ENCODE measurements at places on chromosomes 12 and 14. TPM values are rescaled to one million over a fixed set of nuclear protein-coding genes. Genes with fewer than 3 reads are reported as not detected.

The FAM90A1 gene
- total RNA-seq: 0.43 TPM

The ST8SIA1 gene
- total RNA-seq: 9.5 TPM

The KLRG1 gene
- 4.4 TPM for total RNA-seq

The HNF1A gene
- total RNA-seq: not detected

The PMCH gene
- total RNA-seq: not detected

The GALNT16 gene
- not detected for total RNA-seq

The TOMM20L gene
- total RNA-seq: not detected

The MAP1LC3B2 gene
- 0.78 TPM for total RNA-seq

The RIPK3 gene
- 11.0 TPM for total RNA-seq

DNA sequence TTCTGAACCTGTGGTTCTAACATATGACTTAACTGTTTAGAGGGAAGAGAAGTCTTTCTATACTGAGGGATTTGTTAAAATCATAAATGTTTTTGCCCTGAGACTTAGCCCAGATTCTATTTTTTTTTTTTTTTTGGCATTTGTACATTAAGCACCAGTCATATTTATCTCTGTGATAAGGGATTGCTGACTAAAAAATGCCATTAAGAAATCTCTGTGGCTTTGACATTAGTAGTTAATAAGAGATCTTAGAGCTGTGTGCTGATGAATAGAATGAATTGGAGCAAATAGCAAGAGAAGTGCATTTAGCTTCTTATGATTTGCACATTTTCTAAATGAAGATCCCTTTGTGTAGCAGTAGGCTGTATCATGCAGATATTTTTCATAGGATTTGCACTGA lies 32.5 kb downstream of the NFYB start:
- DNase-seq: no peak

DNA sequence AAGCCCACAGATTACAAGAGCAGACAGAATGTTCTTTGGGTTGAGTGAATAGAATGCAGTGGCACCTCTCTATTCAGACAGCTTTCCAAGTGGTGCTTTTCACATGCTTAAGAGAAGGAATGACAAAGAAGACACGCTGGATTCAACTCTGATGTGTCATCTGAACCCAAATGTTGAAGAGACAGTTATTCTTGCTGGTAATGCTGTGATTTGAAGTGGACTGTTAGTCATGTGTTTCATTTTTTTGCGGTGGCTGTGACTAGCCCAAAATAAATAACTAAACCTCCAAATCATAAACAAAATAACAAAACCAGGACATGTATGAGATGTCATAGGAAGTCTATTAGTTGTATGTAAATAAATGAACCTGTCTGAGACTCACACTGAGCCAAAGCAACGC lies 391.8 kb upstream of the PRICKLE1 start:
- no peak for DNase-seq

- peak; percentile 92 for DNase-seq
Observed at GRCh38 chr12:110403146-110403975, at the start of gene ANAPC7. TSS of gene ANAPC7 (minus strand) at chr12:110403708. CDS start at chr12:110403627, 81 bp downstream.

- DNase-seq: no peak
Observed at GRCh38 chr12:88994971-88995370, 357.3 kb downstream of the DUSP6 start.

- DNase-seq: no peak
Observed at GRCh38 chr12:47184813-47185212, 105.1 kb upstream of the AMIGO2 start.

GRCh38 chr12:124004233-124004875 lies 31.3 kb downstream of the ZNF664 start:
- no peak for DNase-seq

- no peak for DNase-seq
Observed at GRCh38 chr12:12518919-12519318, 43.7 kb downstream of the DUSP16 start.

DNA sequence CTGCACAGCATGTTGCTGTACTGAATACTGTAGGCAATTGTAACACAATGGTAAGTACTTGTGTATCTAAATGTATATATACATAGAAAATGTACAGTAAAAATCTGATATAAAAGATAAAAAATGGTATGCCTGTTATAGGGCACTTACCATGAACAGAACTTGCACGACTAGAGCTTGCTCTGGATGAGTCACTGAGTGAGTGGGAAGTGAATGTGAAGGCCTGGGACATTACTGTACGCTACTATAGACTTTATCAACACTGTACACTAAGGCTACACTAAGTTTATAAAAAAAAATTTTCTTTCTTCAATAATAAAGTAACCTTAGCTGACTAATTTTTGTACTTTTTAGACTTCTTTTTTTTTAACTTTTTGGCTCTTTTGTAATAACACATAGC lies 24.2 kb upstream of the NEDD1 start:
- no peak for DNase-seq

GRCh38 chr14:101315802-101316296 lies 245.4 kb upstream of the DIO3 start:
- DNase-seq: no peak

DNA sequence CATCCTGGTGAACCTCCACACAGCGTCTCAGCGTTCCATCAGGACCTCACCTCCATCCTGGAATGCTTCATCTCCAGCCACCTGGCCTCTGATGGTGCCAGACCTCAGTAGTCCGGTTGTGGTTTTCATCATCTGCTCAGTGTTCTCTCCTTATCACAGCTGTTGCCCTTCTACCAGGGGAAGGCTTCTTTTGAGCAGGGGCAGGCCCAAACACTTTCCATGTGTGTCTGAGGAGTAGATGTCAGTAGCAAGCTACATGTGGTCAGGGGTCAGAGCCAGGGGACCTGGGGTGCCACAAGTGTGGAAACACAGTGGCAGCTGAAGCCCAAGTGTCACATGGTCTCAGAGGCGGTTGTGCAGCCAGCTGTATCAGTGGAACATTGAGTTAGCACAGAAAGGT lies 30.2 kb upstream of the FGD4 start:
- DNase-seq: no peak

DNA sequence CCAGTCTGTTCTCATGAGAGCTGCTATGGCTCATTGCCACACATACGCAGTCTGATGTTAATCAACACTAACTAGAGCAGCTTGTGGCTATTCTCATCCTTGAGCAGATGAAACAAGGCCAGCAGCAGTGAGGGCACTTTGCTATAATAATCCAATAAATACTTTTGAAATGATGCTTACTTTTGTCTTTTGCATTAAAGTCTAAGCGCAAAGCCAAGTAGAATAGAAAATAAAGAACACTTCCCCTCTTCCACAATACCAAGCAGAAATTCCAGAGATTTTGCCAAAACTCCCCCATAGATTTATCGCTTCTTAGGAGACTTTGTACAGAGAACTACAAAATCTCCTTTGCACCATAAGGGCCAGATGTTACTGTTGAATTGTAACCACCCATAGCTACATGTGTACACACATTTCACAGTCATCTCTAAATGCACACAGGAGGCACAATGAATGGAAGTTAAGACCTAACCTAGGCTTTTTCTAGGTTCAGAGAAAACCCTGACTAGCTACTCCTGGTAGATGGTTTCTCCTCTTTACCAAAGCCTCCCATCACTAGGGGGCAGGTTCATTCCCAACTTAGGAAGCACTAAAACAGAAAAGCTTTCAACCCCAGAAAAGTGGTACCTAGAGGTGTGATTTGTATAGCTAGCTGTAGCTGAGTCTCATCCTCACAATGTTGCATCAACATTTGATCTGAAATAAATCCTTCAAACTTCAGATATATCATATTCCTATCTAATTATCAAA lies 119.3 kb downstream of the HMGA2 start:
- DNase-seq: no peak

GRCh38 chr12:14656846-14657245 lies 39.6 kb downstream of the GUCY2C start:
- DNase-seq: no peak

- DNase-seq: no peak
Observed at GRCh38 chr12:71752891-71753290, 1.8 kb upstream of the RAB21 start.

DNA sequence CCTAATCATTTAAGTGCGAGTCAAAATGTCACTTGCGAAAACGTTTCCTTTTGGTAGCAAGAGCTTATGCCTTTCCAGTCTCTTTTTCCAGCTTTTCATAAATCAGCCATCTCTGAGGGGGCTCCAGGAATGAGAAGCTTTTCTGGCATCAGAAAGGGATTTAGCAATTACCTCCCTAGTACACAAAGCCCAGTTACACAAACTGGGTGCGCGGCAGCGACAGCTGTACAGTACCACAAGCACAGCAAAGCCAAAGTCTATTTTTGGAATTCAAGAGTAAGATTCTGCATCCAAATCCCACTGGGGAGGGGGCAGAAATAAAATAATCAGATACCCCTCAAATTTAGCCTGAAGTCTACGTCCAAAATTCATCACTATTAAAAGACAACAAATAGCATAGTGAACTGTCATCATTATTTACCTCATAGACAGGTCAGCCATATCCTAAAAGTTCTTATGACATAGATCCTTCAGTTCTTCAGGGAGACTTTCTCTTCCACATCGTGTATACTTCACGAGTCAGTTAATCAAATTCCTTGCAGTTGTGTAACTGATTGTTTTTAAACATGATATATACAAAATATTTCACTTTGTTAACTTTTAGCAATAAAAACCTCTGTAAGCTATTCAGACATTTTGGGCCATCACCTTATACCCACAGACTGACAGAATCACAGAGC lies 150.8 kb downstream of the TTC7B start:
- DNase-seq: no peak

Data from activated CD4-positive, alpha-beta memory T cell treated with anti-CD3 and anti-CD28 coated beads for 36 hours (primary cell).